ENCODE measurements at places on chromosomes 11 and 22. TPM values are rescaled to one million over a fixed set of nuclear protein-coding genes. Genes with fewer than 3 reads are reported as not detected.
A peak's percentile ranks its signal among the peaks of the same experiment; 100 is the strongest.

The DGAT2 gene
- 1.6 TPM for total RNA-seq

The MFRP gene
- total RNA-seq = not detected

The C11orf87 gene
- total RNA-seq = 0.05 TPM

The SLC1A2 gene
- 0.10 TPM for total RNA-seq

The OTOG gene
- total RNA-seq = not detected

The ADORA2A gene
- total RNA-seq = 2.3 TPM

The PICK1 gene
- 22.6 TPM for total RNA-seq

The HTR3A gene
- total RNA-seq = not detected

DNA sequence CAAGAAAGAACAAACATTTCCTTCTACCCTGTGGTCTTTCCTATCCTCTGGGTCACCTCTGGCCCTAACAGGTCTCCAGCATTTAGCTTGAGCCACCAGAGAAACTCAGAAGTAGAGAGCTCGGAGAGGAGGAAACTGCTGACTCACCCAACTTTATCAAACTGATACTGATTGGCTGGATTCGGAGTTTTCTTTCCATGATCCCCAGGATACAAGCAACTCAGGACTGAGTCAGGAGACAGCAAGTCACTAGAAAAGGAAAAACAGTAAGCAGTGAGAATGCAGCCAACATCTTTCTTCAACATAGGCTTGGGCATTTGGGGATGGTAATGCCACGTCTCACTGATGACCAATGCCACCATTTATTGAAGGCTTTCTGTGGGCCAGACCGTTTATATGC is 32.7 kb downstream of the THOC5 start:
- H3K27me3 ChIP-seq = no peaks in the 10 kb centered on the region
- H3K4me1 ChIP-seq = no peaks in the 10 kb centered on the region
- H3K36me3 ChIP-seq = peaks cover 47% of the 10 kb centered on the region
- no peak overlapping the region for H3K4me3 ChIP-seq
- DNase-seq = no peak

DNA sequence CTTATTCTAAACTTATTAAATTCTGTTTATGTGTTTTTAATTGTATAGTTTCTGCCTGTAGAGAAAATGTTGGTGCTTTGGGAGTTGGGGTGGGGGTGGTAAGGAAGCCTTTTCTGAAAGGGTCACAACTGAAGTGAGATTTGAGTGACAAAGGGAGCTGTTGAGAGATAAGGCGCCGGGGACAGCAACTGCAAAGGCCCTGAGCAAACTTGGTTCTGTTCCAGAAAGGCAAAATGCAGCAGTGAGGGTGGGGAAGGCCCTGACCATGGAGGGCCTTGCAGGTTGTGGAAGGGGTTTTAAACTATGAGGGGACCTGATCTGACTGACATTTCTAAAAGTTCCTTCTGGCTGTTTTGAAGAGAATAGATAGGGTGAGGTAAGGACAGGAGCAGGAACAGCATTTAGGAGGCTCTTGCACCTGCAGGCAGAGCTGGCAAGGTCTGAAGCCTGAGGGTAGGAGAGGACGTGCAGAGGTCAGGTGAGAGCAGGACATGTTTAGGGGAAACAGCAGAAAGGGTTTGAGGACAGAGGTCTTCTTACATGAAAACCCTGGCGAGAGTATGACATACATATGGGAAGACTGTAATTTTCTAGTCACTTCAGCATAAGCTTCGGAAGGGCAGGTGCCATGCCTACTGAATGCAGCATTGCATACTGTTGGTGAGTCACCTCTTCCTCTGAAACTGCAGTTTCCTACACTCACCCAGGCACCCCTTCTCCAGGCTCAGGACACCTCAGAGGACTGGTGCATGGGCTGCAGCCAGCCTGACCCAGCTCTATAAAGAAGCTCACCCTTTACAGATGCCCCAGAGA is 190.7 kb downstream of the SNX19 start:
- H3K36me3 ChIP-seq = peaks cover 7% of the 10 kb centered on the region
- no peaks in the 10 kb centered on the region for H3K27me3 ChIP-seq
- H3K27ac ChIP-seq = peak overlapping the region; percentile 80
- H3K4me3 ChIP-seq = no peak overlapping the region

- peaks cover 9% of the 10 kb centered on the region for H3K27me3 ChIP-seq
- H3K36me3 ChIP-seq = peaks cover 2% of the 10 kb centered on the region
- DNase-seq = no peak
- H3K4me1 ChIP-seq = peaks cover 18% of the 10 kb centered on the region
- no peak overlapping the region for H3K4me3 ChIP-seq
- H3K27ac ChIP-seq = no peak overlapping the region
These were observed 330.7 kb upstream of the NCAM1 start for GRCh38 chr11:112630496-112630895.

GRCh38 chr11:11848891-11849746 is 7.3 kb downstream of the USP47 start:
- peak overlapping the region; percentile 83 for H3K27ac ChIP-seq
- peaks cover 51% of the 10 kb centered on the region for H3K4me1 ChIP-seq
- no peak for DNase-seq
- H3K36me3 ChIP-seq = no peaks in the 10 kb centered on the region
- H3K27me3 ChIP-seq = no peaks in the 10 kb centered on the region
- peak overlapping the region; percentile 19 for H3K4me3 ChIP-seq

GRCh38 chr11:81644239-81644840 is 1089.3 kb downstream of the FAM181B start:
- H3K36me3 ChIP-seq = no peaks in the 10 kb centered on the region
- H3K4me1 ChIP-seq = peaks cover 2% of the 10 kb centered on the region
- no peak overlapping the region for H3K27ac ChIP-seq
- no peak for DNase-seq

- no peaks in the 10 kb centered on the region for H3K36me3 ChIP-seq
- peak within 1 kb of the TSS; percentile 93 for H3K27ac ChIP-seq
- H3K27me3 ChIP-seq = no peaks in the 10 kb centered on the region
- DNase-seq = peak; percentile 96
- peaks cover 11% of the 10 kb centered on the region for H3K4me1 ChIP-seq
These were observed at the start of gene CFAP300 for GRCh38 chr11:102047305-102047924. Gene CFAP300 (plus strand): TSS chr11:102047437. CDS start chr11:102047471, 34 bp downstream.

DNA sequence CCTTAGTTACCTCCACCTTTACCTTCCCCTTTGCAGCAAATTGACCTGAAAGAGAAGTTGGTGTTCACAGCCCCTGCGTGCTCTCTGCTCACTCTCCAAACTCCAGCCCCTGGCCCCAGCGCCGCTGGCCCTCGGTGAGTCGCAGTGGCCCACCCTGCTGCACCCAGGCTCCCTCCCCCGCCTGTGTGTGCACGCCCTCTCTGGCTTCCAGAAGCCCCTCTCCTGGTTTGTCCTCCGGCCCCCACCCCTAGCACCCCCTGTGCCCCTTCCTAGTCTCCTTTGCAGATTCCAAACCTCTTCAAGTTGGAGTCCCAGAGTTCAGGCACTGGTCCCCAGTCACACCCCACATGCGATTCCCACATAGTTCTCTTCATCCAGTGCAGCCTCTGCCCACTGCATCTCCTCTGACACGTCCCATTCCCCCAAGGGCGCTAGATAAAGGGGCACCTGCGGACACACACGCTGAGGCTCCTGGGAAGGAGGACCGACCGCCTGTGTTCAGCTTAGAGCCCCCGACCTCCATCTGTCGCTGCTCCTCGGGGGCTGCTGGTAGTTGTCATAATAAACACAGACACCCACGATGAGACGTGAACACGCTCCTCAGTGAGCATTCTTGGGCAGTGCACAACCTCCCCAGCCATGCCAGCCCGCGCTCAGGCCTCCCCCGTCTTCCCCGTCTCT is 1.5 kb upstream of the PHRF1 start:
- H3K27ac ChIP-seq = peak overlapping the region; percentile 49
- H3K4me1 ChIP-seq = peaks cover 41% of the 10 kb centered on the region
- H3K27me3 ChIP-seq = no peaks in the 10 kb centered on the region
- no peak for DNase-seq

DNA sequence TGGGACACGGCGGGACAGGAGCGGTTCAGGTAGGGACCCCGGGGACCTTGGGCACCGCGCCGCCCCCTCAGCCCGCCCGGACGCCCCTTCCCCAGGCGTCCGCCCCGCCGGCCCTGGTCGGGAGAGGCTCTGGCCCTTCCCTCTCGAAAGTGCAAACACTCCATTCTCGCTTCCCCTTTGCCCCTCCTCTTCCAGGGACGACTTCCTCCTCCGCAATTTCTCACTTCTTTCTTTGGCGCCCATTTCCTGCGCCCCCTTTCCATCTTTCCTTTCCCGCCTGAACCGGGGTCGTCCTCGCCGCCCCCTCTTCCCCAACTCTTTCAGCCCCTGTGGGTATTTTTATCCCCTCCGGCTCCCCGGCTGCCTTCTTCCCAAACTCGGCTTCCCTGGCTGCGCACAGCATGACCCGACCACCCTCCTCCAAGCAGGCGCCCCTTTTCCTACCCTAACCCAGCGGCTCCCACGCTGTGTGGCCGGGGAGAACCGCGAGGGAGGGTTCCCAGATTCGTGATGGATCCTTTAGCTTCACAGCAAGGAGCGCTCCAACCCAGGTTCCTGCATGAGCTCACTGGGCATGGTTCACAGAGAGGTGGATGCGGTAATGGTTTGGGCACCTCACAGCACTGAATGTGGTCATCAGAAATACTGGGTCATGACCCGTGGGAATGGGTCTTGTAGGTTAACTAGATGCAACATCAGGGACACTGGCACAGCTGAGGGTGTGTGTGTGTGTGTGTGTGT is 689 bp downstream of the RAB39A start:
- H3K27ac ChIP-seq = no peak overlapping the region
- peaks cover 29% of the 10 kb centered on the region for H3K27me3 ChIP-seq
- H3K4me1 ChIP-seq = peaks cover 6% of the 10 kb centered on the region
- peak overlapping the region; percentile 68 for H3K4me3 ChIP-seq

- DNase-seq = no peak
- no peaks in the 10 kb centered on the region for H3K4me1 ChIP-seq
- no peaks in the 10 kb centered on the region for H3K36me3 ChIP-seq
- no peak overlapping the region for H3K4me3 ChIP-seq
- peaks cover 16% of the 10 kb centered on the region for H3K27me3 ChIP-seq
- H3K27ac ChIP-seq = no peak overlapping the region
These were observed 82.6 kb downstream of the DHCR7 start for GRCh38 chr11:71365626-71366025.

- DNase-seq = no peak
- peaks cover 10% of the 10 kb centered on the region for H3K27me3 ChIP-seq
- H3K27ac ChIP-seq = no peak overlapping the region
These were observed 160.5 kb downstream of the CSNK2A3 start for GRCh38 chr11:11192541-11192940.

DNA sequence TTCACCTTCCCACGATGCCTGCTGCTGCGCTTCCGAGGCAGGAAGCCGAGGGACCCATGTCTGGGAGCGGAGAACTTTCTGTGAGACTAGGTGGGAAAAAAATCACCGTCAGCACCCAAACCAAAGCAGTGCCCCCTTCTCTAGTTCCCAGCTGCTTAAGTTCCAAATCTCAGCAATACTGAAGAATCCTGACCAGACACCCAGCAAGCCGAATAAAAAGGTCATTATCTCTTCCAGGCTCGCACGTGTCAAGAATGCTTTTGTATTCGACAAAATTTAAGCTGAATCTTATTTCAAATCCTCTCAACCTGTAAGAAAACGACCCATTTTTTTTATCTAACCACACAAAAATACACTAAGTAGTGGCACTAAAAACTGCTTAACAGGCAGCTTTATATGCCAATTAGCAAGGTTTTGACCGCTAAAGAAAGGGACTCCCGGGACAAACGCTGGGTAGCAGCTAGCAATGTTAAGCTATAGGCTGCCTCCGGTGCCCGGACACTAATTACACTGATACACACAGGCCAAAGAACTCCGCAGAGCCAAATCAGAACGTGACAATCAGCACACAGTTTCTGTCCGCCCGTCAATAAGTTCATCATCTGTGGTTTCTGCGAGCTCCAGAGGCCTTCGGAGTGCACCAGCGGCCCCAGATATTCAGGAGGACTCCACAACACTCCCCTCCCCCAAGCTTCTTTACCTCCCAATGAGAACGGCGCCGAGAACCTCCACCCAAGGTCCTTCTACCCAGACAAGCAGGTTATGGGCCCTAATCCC is 728 bp downstream of the RPL3 start:
- H3K36me3 ChIP-seq = peaks cover 42% of the 10 kb centered on the region
- no peaks in the 10 kb centered on the region for H3K27me3 ChIP-seq
- peak overlapping the region; percentile 100 for H3K27ac ChIP-seq
- H3K4me1 ChIP-seq = peaks cover 51% of the 10 kb centered on the region

- peaks cover 42% of the 10 kb centered on the region for H3K4me1 ChIP-seq
- no peaks in the 10 kb centered on the region for H3K27me3 ChIP-seq
- H3K27ac ChIP-seq = peak overlapping the region; percentile 98
These were observed 35.0 kb downstream of the GRIK4 start for GRCh38 chr11:120546312-120547205.

DNA sequence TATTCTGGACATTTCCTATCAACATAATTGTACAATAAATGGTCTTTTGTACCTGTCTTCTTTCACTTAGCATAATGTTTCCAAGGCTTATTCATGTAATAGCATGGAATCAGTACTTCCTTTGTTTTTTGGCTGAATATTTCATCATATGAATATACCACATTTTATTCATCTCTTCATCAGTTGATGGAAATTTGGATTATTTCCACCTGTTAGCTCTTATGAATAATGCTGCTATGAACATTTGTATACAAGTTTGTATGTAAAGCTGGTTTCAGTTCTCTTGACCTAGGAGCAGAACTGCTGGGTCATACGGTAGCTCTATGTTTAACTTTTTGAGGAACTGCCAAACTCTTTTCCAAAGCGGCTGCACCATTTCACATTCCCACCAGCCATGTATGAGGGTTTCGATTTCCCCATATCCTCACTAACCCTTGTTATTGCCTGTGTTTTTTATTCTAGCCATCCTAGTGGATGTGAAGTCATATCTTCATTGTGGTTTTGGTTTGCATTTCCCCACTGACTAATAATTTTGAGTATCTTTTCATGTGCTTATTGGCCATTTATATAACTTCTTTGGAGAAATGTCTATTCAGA is 20.9 kb downstream of the EXT2 start:
- DNase-seq = no peak
- H3K36me3 ChIP-seq = peaks cover 25% of the 10 kb centered on the region
- no peak overlapping the region for H3K4me3 ChIP-seq

GRCh38 chr11:20363149-20363499 is 390 bp upstream of the HTATIP2 start:
- H3K27me3 ChIP-seq = no peaks in the 10 kb centered on the region
- H3K36me3 ChIP-seq = no peaks in the 10 kb centered on the region
- H3K4me3 ChIP-seq = peak overlapping the region; percentile 78
- peaks cover 46% of the 10 kb centered on the region for H3K4me1 ChIP-seq
